ENCODE measurements at places on chromosomes 11 and 22.

GRCh38 chr22:22897947-22898346 is 10.3 kb downstream of the IGLL5 start:
- DNase-seq = no peak

DNA sequence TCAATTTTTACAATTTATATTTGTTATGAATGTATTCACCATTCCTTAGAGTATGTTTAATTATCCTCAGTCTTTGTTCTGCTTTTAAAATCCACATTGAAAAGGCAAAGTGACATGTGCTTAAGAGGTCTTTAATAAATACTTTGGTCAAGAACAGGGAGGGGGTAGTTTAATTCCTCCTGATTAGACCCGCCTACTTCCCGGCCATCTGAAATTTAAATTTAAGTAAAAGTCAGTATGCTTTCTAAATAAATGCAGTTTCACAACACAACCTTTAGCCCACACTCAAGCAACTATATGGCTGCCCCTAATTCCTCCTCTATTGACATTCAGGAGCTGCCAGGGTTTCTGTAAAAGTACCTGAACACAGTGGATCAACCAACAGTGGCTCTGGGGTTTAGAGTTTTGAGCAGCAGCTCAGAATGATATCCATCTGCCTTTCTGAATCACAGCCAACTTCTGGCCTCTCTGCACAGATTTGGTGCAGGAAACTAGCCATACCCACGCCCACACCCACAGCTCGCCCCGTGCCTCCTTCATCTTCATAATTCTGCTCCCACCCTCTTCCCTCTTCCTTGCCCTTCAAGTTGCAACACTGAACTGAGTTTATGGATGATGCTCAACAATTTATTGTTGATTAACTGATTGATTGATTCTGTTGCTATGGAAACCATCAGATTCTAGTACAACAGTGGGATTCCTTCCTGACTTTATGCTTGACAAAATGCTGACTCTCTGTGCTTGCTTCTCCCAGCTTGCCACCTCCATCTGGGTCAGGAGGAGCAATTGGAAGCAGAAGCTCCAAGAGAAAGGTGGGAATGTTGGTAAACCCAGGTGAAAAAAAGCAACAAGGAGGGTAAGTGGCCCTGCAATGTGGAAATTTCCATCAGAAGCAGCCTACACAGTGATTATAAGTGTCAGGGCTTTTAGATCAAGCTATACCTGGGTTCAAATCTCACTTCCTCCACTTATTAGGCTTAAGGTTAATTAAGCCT is 70.8 kb downstream of the PANX1 start:
- no peak for DNase-seq

- DNase-seq = no peak
Measured at GRCh38 chr11:46290598-46291309, 13.3 kb downstream of the CREB3L1 start.

- DNase-seq = no peak
Measured at GRCh38 chr11:125564357-125564756, 4.9 kb upstream of the EI24 start.

DNA sequence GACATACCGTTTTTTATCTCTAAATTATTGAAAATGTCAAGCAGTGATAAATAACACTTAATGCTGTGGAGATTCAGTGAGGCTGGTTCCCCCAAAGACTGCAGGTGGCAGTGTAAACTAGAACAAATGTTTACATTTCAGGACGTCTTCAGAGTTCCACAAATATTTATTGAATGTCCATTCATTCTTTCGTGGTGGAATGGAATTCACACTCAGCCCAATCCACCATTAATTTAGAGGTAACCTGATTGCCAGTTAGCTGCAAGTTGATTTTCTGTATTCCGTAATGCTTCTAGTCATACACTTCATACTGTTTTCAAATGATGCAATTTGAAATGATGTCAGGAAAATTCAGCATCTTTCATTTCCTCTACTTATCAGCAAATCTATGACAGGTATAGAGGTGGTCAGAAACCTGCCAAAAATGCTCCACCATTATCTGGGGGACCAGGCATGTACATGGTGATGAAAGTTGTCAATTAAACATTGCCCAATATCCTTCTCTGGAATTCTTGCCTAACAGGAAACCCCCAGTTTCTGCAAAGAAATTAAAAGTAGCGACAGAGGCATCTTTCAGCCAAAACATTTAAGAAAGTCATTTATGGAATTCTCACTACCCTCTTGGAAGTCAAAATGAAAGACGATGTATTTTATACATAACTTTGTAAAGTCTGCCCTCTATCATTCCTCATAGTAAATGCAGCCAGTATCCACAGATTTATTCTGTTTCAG is 94.3 kb upstream of the BMAL1 start:
- no peak for DNase-seq

DNA sequence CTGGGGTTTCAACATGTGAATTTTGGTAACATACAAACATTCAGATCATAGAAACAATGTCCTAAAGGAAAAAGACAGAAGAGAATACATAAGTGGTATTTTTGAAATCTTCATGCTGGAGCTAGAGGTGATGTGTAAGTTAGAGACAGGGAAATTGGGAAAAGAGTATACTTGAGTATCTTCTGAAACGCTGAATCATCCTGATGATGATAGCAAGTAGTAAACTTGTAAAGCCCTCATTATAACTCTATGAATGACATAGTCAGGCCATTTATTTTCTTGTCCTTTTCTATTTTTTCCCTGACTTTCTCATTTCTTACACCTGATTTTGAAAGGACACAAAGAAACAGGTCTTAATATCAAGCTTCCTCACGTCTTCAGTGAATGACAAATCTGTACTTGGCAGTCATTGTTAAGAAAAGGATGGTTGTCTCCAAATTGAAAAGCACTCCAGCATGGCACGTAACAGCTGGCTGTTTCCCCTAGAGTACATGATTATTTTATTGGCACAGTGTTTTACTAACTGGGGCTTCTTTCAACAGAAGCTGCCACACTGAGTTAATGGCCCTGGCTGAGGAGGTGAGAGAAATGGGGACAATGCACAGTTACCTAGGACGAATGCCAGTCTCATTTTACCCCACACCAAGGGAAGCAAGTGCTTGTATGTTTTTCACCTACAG is 140.7 kb upstream of the CTSC start:
- DNase-seq = no peak

DNA sequence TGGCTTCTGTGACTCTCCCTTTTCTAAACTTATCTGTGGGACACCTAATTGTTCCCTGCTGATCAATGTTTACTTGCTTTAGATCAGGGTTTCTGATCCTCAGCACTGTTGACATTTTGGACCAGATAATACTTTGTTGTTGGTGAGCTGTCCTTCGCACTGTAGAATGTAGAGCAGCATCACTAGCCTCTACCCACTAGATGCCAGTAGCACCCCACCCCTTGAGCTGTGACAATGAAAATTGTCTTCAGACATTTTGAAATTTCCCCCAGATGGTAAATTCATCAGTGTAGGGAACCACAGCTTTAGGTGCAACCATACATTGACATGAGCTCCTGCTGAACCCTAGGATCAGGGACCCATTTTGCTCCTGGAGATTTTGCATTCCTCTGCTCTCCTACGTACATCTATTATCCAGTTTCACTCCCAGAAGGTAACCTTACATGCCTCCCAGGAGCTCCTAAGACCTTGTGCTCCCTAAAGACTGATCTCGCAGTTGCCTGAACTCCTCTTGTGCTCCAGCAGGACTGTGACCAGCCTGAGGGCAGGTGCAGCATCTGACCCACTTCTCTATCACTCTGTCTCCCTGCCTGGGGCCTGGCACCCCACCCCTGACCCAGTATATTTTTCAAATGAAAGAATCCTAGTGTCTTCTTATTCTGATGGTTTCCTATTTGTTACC is 107.8 kb downstream of the FAR1 start:
- DNase-seq = no peak

DNA sequence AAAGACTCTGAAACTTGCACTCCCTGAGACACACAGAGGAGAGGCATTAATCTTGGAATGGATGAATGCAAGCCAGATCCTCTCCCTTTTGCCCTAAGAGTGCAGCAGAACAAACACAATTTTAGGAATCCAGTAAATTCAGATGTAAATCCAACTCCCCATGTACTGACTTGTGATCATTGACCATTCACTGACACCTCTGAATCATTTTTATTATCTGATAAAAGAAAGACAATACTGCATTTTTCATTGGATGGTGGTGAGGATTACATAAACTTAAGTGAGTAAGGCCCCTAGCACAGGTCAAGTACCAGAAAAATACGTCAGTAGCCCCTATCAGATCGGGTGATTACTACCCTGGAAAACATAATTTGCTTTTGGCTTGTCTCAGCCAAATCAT is 782.9 kb upstream of the API5 start:
- no peak for DNase-seq

All from stimulated activated CD8-positive, alpha-beta memory T cell treated with anti-CD3 and anti-CD28 coated beads, Interleukin-15, amount 100 ng/mL, for 4 hours (primary cell).